ENCODE measurements at places on chromosomes 1 and 21.

DNA sequence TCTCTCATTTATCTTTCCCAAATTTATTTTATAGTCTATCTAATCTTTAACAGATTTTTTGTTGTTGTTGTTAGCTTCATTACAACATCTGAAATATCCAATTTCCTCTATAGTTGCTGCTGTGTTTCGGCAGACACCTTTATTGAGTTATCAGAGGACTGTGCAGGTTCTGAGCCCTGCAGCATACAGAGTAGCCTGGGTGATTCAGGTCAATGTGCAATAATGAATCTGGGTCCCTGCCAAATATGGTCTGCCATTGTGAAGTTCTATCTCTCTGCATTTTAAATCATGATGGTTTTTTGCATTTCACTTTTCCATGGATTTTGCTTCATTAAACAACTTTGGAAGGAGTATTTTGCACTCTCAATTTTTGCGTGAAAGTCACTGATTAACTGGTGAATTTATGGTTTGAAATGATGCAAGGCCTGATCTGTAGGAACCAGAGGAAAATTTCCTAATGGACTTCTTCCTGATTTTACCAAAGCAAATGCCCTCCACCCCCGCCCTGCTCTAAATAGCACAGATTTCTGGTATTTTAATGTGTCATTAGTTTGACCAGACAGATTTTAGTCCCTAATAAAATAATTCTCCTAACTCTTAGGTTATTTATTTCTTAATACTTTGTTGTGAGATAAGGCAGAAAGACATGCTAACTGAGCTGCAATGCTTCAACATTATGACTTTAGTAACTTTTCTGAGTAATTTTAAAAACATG lies 402.3 kb downstream of the PTBP2 start:
- DNase-seq, result no peak

DNA sequence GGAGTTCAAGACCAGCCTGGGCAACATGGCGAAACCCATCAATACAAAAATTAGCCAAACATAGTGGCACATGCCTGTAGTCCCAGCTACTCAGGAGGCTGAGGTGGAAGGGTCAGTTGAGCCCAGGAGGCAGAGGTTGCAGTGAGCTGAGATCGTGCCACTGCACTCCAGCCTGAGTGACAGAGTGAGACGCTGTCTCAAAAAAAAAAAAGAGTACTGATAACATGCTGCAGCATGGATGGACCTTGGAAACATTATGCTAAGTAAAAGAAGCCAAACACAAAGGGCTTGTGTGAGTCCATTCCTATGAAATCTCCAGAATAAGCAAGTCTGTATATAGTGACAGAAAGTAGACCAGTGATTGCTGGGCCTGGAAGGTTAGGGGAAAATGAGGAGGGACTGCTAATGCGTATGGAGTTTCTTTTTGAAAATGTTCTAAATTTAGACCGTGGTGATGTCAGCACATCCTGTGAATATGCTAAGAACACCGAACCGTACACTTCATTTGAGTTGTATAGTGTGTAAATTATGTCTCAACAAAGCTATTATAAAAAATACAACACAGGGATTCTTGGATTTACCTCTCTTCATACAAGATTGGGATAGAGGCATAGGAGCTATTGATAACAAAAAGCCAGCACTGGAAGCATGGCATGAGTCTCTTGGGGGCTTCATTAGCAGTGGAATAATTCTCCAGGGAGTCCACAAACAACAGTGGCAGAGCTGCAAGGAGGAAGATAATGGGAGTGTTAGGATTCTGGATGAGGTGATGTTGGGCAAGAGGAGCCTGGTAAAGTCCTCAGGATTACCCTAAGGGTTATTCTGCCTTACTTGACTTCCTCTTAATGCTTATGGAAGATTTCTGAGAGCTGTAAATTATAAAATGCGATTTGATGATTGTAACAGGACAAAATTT lies 73.5 kb downstream of the TTC3 start:
- no peak for DNase-seq

- no peak for DNase-seq
Observed at GRCh38 chr1:106224426-106224825, 832.0 kb upstream of the PRMT6 start.

DNA sequence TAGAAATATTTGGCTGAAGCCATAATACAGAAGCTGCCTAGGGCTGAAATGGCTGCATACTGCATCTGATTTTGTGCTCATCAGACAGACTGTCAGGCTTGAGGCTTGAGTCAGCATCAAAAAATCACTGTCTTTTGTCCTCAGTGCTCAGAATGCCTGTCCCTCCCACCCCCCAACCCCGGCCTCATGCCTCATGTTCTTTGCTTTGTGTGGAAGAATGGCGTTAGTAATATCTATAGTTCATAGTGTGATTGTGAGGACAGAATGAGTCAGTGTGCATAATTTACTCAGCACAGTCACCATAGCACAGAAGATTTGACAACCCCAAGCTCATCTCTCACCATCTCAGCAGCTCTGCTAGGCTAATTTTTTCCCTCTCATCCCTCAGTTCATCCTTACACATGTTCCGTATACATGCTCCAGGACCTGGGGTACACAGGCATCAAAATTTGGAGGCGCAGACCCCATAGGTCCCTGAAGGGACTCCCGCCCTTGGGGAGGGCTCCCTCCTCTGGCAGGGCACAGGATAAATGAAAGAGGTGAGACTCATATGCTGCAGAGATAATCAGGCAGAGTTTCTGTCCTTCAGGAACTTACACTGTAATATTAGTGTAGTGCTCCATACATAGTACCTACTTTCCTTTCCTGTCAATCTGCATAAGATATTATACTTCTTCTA lies 159.1 kb upstream of the C8B start:
- no peak for DNase-seq

GRCh38 chr1:103250441-103250861 lies 142.1 kb upstream of the COL11A1 start:
- DNase-seq, result no peak

- no peak for DNase-seq
Observed at GRCh38 chr1:30450818-30451233, 272.6 kb downstream of the MATN1 start.

DNA sequence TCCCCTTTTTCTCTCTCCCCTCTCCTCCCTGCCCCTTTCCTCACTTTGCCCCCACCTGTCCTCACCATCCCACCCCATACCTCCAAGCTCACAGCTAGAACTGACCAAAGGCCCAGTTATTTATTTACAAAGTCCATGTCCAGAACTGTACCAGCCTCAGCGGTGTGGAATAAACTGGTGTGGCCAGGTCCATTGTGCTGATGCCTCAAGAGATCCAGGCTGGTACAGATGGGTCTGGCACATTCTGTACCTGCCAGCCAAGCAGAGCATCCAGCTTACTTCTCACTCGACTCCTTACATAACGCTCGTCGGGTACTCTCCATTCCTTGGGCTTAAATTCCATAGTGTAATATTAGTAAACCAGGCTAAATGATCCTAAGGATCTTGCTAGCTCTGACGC lies 11.8 kb downstream of the PDZK1IP1 start:
- no peak for DNase-seq

DNA sequence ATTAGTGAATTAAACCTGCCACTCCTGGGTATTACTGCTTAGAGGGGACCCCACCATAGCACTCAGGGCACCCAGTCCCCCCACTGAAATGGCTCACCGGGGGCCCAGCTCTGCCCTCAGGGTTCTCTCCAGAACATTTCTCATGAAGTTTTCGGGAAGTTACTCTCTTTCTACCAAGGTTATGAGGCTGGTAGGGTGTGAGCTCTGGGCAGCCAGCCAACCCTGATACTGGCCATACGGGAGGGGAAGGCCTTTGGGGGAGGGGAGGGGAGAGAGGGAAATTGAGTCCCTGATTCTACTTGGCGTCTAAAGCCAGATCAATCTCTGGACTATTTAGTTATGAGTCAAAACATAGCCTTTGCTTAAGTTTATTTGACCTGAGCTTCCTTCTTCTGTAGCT lies 12.9 kb upstream of the PDE9A start:
- DNase-seq, result no peak
